Endothelial cell (in vitro differentiated cells): ENCODE measurements at places on chromosomes 5 and 9. TPM values are rescaled to one million over a fixed set of nuclear protein-coding genes. Genes with fewer than 3 reads are reported as not detected.

DNA sequence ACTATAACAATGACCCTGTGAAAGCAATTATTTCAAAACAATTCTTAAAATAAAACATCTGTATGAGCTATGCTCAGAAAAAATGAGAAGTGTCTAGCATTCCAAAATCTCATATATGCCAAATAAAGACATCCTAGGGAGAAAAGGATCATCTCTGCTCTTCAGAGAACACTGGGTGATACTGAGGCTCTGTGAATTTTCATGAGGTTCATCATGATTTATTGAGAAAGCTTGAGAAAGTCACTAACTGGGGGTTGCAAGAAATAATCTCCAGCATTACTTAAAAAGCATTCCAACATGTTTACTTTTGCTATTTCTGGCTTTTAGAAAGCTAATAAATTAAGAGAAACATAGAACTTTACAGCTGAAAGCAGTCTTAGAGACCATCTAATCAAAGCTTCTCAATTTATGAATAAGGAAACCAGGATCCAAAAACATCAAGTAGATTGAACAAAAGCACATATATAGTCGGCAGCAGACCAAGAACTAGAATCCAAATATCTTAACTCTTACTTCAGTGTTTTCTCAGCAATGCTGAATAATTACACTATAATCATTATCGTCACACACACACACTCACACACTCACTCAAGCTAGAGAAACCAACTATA is 372.8 kb downstream of the NR2F1-AS1 start:
- no peak for DNase-seq

GRCh38 chr5:158614951-158615350 is 484.8 kb downstream of the EBF1 start:
- no peak for DNase-seq

DNA sequence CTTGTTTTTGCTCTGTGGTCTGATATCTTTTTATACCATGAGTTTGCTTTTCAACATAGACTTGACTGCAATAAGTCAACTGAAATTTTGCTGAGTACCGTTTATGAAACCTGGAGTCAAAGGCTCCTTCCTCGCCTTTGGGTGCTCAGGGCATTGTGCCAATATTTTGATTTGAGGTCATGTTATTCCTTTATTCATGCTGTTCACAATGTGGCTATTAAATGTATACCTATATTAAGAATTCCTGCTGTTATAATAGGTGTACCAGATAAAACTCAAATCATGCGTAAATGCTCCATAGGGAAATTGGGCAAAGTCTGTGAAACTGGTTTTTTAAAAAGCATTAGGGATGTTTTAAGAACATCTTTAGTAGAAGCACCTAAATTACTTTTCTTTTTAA is 334.0 kb upstream of the NUDT12 start:
- no peak for DNase-seq

DNA sequence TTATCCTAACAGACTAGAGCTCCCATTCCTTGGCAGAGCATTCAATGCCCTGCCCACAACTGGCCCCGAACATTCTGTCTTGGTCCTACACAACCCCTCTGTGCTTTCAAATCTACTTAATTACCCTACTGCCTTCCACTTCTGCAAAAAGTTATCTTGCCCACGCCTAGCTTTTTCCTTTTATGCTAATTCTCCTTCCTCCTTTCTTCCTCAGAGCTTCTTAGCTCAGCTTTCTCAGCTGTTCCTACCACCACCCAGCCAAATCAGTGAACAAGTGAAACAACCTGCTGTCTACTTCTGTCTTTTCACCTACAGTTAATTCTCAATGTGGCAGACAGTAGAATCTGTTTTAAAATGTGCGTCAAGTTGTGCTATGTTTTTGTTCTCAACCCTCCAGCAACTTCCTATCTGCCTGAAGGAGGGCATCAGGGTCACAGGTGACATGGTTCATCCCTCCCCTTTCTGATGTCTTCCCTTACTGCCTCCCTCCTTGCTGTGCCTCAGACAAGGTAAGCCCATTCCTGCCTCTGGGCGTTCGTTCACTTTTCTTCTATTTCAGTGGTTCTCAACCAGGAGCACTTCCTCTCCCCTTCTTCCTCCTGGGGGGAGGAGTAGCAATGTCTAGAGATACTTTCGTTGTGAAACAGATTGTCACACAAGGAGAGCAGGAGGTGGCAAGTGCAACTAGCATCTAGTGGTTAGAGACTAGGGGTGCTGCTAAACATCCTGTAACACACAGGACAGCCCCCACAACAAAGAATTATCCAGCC is 1.3 kb upstream of the REEP5 start:
- no peak for DNase-seq

DNA sequence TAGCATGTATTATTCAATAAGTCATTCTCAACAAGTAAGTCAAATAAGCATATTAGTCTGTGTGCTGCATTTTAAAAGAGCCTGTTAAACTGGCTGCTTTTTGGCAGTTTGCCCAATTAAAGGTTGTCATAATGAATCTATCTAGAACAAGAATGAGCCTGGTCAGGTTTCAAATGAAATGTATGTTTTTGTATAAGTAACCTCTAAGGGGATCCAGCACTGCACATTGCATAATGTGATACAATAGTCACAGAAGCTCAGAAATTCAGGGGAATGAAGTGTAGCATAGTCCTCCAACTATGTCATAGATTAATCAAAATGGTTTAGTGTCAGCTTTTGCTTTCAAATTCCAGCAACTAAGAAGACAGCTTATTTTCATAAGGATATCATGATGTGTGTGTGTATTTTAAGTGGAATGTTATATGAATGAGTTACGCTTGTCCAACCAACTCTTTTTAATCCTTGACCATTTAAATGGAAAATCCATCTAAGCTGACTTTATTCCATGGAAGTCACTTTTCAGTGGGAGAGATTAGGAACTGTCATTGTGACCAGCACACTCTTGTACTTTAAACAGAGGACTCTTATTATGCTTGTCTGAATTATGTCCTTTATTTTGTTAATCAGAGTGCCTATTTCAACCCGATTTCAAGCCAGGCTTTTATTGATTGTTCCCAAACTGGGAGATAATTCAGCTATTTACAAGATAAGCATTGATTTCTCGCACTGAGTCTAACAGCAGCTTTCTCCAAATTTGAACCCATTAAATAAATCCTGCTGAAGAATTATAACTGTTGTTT is 283.9 kb upstream of the ADAMTSL1 start:
- no peak for DNase-seq

GRCh38 chr5:142807372-142807911 is 37.3 kb downstream of the ARHGAP26 start:
- DNase-seq, result no peak

- no peak for DNase-seq
Measured at GRCh38 chr5:65651144-65651543, 26.3 kb downstream of the SHLD3 start.

The ITGA2 gene
- 15.1 TPM for total RNA-seq

The LRRC19 gene
- not detected for total RNA-seq

The SAXO1 gene
- not detected for total RNA-seq

The DPYSL3 gene
- 27.6 TPM for total RNA-seq

The TPD52L3 gene
- total RNA-seq, result not detected

DNA sequence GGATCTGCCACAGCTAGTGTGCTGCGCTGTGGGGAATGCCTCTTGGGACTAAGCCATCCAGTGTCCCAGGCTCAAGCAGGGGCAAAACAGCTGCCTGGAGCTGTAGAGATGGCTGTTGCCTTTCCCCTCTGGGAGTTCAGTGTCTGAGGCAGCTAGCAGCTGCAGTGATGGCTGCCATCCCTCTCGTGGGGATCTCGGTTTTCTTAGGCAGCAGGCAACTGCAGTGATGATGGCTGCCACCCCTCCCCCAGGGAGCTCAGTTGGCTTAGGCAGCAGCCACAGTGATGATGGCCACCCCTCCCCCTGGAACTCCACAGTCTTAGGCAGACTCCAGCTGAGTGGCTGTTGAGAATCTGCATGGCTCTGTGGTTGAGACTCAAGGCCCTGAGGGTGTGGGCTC is 1389.2 kb upstream of the NUDT12 start:
- no peak for DNase-seq

The GLRA1 gene
- total RNA-seq, result not detected
